Colonic mucosa (tissue), 4 donors: ENCODE measurements at places on chromosomes 6 and 20. TPM values are rescaled to one million over a fixed set of nuclear protein-coding genes. Genes with fewer than 3 reads are reported as not detected.

IFT52 gene
- total RNA-seq = 19.2 TPM

PLCB1 gene
- 8.3 TPM for total RNA-seq

STMND1 gene
- total RNA-seq = 1.8 TPM

ARMH2 gene
- total RNA-seq = not detected

TMX4 gene
- 28.0 TPM for total RNA-seq

ARFGEF2 gene
- 74.1 TPM for total RNA-seq

DOK5 gene
- total RNA-seq = 0.80 TPM

MCM3 gene
- total RNA-seq = 28.9 TPM

ADTRP gene
- 56.6 TPM for total RNA-seq

SF3B5 gene
- 285 TPM for total RNA-seq

ATP6V1G2 gene
- total RNA-seq = 0.57 TPM

GCM1 gene
- total RNA-seq = not detected

VWA7 gene
- total RNA-seq = 10.1 TPM

CCN6 gene
- not detected for total RNA-seq

MRAP2 gene
- 14.6 TPM for total RNA-seq

POU3F2 gene
- total RNA-seq = not detected

ULBP2 gene
- total RNA-seq = 0.19 TPM

RBM24 gene
- 2.8 TPM for total RNA-seq

PREX1 gene
- total RNA-seq = 24.6 TPM

CST5 gene
- total RNA-seq = not detected

TMEM200A gene
- total RNA-seq = 20.4 TPM

ZNF165 gene
- total RNA-seq = 5.3 TPM

CEP85L gene
- 2.9 TPM for total RNA-seq

CRIP3 gene
- total RNA-seq = 1.8 TPM
